ENCODE measurements at places on chromosomes 7 and 10. TPM values are rescaled to one million over a fixed set of nuclear protein-coding genes. Genes with fewer than 3 reads are reported as not detected.

- DNase-seq, result no peak
These were observed 52.6 kb downstream of the DPYSL4 start for GRCh38 chr10:132239126-132240031.

DNA sequence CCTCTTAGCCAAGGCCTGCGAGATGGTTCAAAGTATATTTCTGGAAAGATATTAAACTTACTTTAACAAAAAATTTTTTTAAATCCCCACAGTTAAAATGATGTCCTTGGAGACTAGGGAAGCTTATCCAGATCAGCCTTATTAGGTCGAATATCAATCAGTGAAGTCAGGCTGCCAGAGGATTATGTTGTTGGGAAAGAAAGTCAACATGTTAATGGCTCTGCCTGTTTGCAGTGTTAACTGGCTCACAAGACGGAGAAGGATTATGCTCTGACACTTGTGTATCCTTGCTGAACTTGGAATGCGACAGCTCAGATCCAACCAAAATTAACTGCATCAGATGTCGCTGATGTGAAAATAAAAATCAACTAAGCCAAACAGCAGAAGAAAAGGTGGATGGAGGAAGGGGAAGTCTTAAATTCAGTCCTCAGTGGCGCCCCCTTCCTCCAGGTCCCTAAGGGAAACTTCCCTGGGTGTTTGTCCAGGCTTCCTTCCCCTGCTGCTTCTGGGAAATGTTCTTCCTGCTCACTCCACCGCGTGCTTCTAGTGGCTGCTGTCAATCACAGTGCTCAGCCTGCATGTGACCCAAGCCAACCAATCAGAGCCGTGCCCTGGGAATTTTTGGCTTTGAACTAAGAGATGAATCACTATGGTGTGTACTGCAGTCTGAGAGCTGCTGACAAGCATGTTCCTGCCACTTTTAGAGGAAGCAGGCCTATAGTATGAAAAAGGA lies 690.4 kb upstream of the NRP1 start:
- no peak for DNase-seq

DNA sequence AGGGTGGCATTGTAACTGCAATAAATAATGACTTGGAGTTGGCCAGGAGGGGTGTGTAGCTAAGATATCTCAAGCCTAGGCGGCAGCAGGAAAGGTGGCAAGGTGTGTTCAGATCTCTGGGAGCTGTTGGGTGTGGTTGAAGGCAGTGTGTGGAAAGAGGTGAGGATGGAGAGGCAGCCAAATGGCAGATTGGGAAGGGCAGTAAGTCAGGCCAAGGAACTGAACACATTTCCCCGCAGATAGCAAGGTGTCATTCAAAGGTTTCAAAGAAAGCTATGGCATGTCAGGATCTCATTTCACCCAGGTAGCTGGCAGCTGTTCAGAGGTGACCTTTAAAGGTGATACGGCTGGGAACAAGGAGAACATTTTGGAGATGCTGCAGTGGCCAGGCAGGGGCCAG lies 586.0 kb upstream of the MGMT start:
- no peak for DNase-seq

DNA sequence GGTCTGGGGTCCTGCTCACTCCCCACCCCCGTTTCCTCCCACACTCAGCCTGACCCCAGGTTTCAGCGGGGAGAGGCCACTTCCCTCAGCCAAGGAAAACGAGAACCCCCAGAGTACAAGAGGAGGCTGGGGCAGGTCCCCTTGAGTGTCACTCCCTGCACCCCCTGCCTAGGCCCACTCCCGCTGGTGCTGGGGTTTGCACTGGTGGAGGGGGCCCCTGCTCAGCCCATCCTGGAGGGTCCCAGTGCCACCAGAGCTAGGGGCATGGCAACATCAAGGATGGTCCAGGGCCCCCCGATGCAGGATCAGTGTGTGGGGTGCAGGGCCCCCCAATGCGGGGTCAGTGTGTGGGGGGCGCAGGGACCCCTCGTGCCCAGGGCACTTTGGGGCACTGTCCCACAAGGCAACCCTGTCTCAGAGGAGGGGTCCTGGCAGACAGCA lies 70.5 kb upstream of the KCTD7 start:
- no peak for DNase-seq

GRCh38 chr7:23960361-23960760 lies 250.3 kb downstream of the STK31 start:
- DNase-seq, result no peak

DNA sequence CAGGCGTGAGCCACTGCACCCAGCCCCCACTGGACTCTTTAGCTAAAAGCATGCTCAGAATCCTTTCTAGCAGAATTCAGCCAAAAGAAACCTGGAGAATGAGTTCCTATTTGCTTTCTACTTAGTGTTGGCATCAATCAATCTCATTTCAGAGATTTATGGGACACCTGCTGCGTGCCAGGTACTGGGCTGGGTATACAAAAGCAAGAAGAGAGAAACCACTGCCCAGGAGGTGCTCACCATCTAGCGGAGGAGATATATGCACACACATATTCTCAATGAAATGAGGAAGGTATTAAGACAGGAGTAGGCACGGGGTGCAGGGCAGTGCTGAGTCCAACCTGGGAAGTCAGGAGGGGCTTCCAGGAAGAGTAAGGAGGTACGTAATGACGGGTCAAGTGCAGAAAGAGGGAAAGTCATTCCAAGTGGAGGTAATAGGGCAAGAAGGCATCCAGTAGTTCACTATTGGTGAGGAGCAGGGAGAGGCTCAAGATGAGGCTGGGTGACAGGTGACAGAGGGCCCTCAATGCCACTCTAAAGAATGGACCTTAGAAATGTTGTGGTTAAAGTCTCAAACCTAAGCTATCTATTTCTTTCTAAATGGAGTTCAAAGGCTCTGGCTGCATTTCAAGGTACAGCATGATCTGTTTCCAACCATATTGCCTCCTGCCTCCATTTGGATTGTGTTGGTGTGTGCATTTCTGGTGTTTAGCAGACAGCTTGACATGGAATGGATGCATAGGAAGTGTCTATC lies 22.1 kb downstream of the ABLIM1 start:
- DNase-seq, result no peak

DNA sequence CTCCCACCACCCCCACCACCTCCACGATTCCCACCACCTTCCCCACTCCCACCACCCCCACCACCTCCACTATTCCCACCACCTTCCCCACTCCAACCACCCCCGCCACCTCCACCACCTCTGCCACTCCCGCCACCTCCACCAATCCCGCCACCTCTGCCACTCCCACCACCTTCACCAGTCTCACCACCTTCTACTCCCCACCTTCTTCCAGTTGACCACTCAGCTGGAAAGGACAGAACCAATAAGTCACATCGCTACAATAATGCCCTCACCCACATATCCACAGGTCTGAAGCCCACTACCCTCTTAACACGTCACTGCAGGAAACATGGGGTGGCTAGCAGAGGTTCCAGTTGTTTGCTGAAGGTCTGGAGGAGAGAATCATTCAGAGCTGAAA lies 93.5 kb upstream of the PAX2 start:
- no peak for DNase-seq

DNA sequence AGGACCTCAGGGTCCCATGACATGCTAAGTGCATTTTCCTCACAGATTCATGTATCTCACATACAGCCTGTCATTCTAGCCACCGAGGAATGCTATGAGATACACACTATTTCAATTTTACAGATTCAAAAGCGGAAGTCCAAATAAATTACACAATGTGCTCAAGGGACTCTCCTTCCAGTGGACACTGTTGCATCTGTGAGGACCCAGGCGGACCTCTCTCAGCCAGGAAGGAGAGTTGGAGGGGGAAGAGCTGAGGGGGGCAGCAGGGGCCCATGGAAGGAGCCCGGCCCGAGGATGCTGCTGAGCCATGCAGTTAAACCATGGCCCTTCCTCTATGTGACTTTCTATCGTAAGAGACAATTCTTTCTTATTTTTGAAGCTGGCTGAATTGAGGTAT lies 93.6 kb downstream of the VOPP1 start:
- no peak for DNase-seq

DNA sequence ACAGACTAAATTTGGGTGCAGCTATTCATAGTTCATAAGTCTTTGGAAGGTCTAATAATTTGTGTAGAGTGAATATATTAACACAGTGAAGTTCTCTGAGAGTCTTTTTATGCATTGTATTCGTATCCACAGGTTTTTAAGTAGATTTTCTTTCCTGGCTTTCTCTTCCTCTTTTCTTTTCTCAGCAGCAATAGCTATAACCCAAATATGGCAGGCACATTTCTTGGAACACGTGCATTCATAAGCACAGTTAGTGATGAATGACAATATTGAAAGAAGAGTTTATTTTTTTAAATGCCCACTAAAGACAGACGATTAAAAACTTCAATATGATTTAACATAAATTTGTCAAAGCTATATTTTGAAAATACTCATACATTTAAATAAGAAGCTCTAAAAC lies 220.5 kb upstream of the MBL2 start:
- DNase-seq, result no peak

GRCh38 chr10:118238573-118239235 lies 103.4 kb downstream of the FAM204A start:
- no peak for DNase-seq

DNA sequence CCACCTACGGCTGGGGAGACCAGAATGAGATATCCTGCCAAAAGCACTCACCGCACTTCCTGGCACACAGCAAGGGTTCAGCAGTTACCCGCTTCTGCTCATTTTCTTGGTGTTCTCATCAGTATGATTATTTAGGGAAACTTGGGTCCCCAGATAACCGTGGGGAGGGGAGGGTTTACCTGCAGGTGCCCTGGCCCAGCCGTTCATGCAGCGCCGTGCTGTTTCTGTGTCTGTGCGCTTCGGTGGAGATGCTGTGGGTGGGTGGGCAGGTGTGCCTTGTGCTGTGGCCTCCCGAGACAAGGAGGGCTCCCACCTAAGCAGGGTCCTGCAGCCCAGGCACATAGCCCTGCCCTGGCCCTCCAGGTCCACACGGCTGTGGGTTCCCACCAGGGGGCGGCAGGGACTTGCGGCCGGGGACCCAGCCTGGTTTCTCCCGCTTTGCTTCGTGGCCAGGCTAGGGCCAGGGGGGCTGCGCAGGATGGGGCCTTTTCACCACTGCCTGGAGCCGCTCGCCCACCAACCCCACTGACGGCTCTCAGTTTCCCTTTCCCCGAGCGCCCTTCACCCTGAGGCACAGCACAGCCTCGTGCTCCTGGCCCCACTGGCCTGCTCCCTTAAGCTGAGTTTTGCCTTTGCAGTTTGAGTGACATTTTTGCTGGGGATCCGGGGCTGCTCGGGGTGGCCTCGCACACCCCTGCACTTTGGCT lies 78.5 kb downstream of the LHPP start:
- no peak for DNase-seq

- no peak for DNase-seq
These were observed 303.7 kb downstream of the INHBA start for GRCh38 chr7:41399171-41399570.

GRCh38 chr7:141167381-141167964 lies 93.6 kb downstream of the TMEM178B start:
- DNase-seq, result no peak

GRCh38 chr7:103080923-103081322 lies 6.0 kb downstream of the ARMC10 start:
- DNase-seq, result no peak

DNA sequence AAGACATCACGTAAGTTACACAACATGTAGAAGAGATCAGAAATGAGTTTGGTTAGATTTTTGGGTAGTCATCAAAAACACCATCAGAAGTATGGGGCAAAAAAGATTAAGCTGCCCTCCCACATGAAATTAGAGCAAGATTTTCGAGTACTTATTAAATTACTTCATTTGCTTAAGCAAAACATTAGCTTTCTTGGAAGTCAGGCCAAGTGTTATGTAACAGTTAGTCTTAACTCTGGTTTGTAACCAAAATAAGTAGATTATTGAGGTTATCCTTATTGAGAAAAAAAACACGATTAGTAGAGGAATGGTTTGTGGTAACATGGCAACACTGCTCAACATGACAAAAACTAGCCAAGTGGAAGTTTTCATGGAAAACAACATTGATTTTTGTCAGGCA lies 37.9 kb downstream of the HBP1 start:
- DNase-seq, result no peak

DNA sequence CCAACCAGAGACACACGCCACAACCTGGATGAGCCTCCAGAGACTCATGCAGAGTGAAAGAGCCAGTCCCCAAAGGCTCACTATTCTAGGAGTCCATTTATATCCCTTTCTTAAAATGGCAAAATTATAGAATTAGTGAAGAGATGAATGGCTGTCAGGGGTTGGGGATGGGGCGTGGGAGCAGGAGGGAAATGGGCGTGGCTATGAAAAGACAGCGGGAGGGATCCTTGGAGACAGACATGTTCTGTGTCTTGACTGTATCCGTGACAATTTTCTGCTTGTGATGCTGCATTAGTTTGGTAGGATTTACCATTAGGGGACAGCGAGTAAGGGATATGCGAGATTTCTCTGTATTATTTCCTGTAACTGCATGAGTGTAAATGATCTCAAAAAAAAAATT lies 33.0 kb downstream of the FAM53B start:
- DNase-seq, result no peak

DNA sequence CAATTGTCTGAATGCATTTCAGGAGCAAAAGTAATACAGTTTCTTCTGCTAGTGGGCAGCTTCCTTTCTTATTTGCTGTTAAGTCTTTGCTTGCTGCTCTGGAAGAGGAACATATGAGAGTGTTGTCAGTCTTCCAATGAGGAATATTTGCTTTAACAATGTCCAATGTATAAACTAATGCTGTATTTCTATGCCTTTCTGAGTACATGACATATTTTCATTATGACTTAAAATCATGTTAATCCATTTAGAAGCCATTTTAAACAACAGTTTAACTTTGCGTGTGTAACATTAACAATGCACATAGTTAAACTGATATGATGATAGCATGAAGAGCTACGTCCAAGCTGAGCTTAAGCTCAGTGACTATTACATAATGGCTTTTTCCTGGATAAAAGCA lies 933.4 kb upstream of the GHITM start:
- DNase-seq, result no peak

DNA sequence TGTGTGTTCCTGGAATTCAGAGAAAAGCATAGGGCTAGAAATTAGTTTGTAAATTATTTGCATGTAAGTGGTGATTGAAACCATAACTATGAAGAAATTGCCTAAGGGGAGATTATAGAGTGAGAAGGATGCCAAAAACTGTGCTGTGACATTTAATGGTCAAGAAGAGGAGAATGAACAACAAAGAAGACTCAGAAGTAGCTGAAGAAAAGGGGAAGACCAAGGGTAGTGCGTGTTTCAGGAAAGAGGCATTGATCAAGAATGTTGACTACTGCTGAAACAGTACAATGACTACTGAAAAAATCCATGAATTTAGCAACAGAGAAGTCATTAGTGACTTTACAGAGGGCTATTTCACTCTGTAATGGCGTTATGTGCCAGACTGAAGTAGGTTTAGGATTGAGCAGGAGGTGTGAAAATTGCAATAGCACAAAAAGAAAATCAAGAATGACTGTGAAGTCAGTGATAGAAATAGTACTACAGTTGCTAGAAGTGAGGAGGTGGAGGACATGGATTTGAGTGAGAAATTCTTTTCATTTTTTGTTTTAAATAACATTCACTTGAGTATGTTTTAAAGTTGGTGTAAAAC lies 28.9 kb upstream of the SAMD9L start:
- no peak for DNase-seq

STX1A gene
- total RNA-seq, result 2.2 TPM

FAM25G gene
- 1.2 TPM for total RNA-seq

TET1 gene
- 6.4 TPM for total RNA-seq

SLC13A1 gene
- total RNA-seq, result under 0.01 TPM

IKZF1 gene
- total RNA-seq, result 124 TPM

TIMM23 gene
- total RNA-seq, result 66.4 TPM

PNLIPRP3 gene
- not detected for total RNA-seq

ABCC2 gene
- total RNA-seq, result 1.1 TPM

ARHGEF35 gene
- total RNA-seq, result 1.3 TPM

SFTPA1 gene
- 1.4 TPM for total RNA-seq

SPAM1 gene
- total RNA-seq, result not detected

PRKAR2B gene
- total RNA-seq, result 3.5 TPM
